ENCODE measurements at places on chromosomes 3 and 15.

DNA sequence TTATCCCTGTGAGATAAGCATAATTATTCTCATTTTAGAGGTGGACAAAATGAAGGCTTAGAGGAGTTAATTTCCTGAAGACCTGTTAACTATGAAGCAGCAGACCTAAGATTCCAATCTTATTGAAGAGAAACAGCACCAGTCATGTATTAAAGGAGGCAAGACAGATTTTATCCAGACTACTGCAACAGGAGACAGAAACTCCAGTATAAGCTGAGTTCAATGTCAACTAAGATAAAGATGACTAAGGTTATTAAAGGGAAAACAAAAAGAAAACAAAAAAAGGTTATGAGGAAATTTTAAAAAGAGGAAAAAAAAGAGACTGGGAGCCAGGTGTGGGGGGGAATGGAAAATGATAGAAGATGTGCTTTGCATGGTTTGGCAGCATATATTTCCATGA lies 707.7 kb upstream of the NR2F2 start:
- no peak for DNase-seq

DNA sequence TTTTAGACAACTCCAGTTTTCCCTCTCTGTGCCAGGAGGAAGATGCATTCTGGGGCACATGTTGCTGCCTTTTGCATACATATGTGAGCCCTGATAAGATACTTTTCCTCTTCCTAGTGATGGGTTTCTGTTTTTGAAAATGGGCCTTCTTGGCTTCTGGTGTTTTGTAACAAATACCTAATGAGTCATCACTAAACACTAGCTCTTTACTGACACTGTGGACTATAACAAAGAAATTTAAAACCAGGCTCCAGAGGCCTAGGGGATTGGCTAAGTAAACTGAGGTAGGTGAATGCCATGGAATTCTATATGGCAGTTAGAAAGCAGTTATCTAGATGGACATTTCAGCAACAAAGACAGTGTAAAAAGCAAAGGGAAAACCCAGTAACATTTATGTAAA lies 93.4 kb upstream of the NR2E3 start:
- DNase-seq = no peak

DNA sequence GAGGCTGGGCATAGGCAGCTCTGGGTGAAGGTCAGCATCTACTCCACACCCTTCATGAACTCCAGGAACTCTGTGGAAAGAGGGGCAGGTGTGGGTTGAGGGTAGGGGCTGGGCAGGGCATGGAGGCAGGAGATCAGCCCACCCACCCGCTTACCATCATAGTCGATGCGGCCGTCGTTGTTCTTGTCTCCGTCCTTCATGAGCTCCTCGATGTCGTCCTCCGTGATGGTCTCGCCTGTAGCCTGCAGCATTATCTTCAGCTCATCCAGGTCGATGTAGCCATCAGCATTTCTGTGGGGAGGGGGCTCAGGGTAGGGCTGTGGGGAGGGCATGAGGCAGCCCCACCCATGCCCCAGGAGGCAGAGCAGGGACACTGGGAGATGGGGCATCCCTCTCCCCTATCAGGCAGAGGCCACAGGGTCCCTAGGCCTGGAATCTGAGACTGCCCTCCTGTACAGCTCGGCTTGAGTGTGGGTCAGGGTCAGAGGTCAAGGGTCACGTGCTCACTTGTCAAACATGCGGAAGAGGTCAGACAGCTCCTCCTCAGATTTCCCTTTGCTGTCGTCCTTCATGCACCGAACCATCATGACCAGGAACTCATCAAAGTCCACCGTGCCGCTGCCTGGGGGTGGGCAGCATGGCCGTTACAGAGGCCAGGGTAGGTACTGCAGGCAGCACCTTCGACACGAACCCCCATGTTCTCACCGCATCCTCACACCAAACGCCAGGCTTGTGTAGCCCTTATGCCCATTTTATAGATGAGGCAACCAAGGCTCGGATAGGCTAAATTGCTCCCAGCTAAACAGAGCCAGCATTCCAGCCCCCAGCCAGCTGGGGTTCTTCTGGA lies 2.4 kb downstream of the TNNC1 start:
- DNase-seq = no peak

DNA sequence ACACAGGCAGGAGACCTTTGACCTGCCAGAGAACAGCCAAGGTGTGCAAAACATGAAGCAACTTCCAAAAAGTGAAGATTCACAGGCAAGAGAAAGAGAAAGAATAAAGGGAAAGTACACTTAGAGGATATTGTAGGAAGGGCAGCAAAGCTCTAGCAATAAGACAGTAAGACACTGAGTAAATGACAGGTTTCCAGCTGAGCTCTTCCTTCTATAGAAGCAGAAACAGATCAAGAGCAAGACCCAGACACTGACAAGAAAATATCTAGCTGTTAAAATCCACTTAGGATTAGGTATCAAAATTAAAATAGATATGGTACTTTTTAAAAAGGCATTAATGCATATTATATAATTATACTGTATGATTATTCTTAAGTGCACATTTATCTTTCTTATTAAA lies 333.4 kb downstream of the RAP2B start:
- no peak for DNase-seq

GRCh38 chr3:153785901-153786300 lies 335.3 kb upstream of the ARHGEF26 start:
- no peak for DNase-seq

- no peak for DNase-seq
These were observed 459.2 kb upstream of the ARRDC4 start for GRCh38 chr15:97501291-97501690.

DNA sequence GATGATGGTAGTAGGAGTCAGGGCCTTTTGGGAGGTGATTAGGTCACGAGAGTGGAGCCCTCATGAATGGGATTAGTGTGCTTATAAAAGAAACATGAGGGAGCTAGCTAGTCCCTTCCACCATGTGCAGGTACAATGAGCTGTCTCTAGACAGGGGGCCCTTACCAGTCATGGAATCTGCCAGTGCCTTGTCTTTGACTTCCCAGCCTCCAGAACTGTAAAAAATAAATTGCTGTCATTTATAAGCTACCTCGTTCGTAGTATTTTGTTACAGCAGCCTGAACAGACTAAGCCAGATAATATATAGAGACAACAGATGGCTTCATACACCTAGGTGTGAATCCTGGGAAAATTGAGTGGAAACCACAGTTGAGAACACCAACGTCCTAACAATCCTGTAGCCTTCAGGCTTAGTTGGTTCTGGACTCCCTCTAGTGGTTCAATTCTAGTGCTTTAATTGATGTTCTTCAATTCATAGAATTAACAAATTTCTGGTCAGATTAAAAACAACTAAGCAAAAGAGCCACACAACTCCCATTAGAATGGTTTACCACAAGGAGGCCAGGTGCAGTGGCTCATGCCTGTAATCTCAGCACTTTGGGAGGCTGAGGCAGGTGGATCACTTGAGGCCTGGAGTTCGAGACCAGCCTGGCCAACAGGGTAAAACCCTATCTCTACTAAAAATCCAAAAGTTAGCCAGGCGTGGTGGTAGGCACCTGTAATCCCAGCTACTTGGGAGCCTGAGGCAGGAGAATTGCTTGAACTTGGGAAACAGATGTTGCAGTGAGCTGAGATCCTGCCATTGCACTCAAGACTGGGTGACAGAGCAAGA lies 21.3 kb upstream of the GATM start:
- peak; percentile 42 for DNase-seq

GRCh38 chr3:57370341-57370740 lies 77.9 kb upstream of the ASB14 start:
- DNase-seq = no peak

GRCh38 chr3:194281766-194282165 lies 69.4 kb downstream of the CPN2 start:
- no peak for DNase-seq

- no peak for DNase-seq
These were observed 109.5 kb downstream of the DPH6 start for GRCh38 chr15:35436422-35436821.

- DNase-seq = no peak
These were observed 181.6 kb upstream of the RASGRP1 start for GRCh38 chr15:38746211-38746610.

DNA sequence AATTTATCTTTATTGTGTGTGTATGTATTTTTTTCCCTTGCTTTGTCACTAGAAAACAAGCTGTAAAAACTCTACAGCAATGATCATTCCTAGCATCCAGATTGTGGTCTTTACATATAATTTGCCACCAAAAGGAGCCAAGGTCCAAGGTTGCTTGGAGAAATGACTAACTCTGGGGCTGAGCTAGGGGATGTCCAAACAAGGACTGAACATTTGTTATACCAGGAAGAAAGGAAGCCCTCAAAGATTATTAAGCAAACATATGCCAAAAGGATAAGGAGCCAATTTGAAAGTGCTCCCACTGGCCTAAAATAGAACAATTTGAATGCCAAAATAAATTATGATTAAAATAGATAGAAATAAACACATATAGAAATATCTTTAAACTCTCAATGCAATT lies 293.3 kb downstream of the ZIC1 start:
- DNase-seq = no peak

GRCh38 chr15:25676070-25676469 lies 187.1 kb downstream of the ATP10A start:
- no peak for DNase-seq

DNA sequence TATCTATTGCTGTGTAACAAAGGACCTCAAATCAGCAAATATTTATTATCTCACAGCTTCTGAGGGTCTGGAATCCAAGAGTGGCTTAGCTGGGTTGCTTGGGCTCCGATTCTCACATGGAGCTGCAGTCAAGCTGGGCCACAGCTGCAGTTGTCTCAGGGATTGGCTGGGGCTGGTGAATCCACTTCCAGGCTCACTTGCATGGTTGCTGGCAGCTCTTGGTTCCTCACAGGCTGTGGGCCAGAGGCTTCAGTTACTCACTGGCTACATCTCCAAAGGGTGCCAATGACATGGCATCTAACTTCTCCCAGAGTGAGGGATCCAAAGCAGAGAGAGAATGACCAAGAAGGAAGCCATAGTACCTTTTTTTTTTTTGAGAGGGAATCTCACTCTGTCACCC lies 13.9 kb upstream of the SYNM start:
- no peak for DNase-seq

GRCh38 chr3:18901571-18901970 lies 246.7 kb upstream of the KCNH8 start:
- DNase-seq = no peak

DNA sequence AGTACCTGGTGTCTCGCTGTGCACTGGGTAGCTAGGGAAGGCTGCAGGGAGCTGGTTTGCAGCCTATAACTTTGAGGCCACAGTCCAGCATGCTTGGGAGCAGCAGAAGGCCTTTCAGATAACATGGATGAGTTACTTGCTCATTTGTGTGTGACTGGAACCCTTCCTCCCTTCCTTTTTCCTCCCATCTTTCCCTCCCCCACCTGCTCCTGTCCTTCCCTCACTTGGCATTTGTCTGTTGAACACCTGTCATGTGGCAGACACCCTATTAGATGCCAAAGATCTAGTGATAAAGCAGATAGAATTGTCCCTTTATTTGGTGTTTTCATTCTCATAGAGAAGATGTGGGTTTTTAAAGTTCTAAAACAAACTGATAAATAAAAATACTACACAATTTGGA lies 71.6 kb downstream of the LRTM1 start:
- no peak for DNase-seq

GRCh38 chr15:70186152-70186551 lies 88.4 kb upstream of the TLE3 start:
- no peak for DNase-seq

DNA sequence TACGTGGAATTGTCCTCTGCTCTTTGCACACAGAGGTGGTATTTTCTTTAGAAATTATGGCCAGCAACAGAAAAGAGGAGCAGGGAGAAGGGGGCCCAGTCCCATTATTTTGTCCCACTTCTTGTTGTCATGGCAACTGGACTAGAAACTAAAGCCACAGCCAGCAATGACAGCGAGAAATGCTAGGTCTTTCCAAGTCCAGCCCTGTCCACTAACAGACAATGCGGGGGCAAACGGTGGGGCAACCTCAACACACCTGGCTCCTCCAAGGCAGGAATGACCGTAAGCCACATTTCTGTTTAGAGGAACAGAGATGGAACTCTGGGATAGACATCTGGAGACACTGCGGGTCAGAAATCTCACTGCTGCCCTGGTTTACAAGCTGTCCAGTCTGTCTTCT lies 107.3 kb downstream of the RFTN1 start:
- DNase-seq = no peak

GRCh38 chr3:62827550-62827949 lies 47.7 kb downstream of the CADPS start:
- DNase-seq = no peak

GRCh38 chr3:191339316-191339917 lies 9.1 kb upstream of the UTS2B start:
- DNase-seq = no peak

DNA sequence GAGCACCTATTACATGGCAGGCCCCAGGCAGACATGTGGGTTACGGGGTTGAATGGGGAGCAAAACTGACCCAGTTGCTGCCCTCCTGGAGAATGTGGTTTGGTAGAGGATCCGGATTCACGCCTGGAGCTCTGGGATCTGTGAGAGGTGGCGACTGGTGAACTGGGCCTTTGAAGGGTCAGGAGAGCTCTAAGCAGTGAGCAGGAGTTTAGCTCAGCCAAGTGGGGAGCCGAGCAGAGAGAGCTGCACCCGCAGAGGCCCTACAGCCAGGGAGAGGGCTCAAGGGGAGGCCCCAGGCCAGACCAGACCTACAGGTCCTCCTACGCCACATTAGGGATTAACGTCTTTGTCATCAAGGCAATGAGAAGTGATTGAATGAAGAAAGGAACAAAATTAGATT lies 179.8 kb upstream of the TLE3 start:
- DNase-seq = no peak

- DNase-seq = no peak
These were observed 28.2 kb downstream of the NEK4 start for GRCh38 chr3:52742418-52743041.

- no peak for DNase-seq
These were observed 180.7 kb upstream of the TTC14 start for GRCh38 chr3:180421221-180421620.

GRCh38 chr3:186185194-186185787 lies 76.4 kb upstream of the ETV5 start:
- DNase-seq = no peak

DNA sequence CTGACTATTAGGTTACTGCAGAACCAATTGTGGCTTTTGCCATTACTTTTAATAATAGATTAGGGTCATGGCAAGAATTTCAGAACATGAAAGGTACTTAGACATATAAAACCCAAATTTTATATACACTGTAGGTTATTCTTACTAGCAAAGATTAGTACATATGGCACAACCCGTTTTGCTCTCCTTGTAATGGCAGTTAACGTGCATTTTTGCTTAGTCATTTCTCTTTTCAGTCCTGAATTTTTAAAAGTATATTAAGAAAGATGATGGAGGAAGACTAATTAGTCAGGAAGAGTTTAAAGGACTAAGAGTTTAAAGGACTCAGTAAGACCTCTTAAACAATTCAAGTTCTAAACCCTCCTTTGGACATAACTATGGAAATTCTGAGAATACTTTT lies 114.0 kb downstream of the PEAK1 start:
- no peak for DNase-seq

Measured in NCI-H1930 (cell line).